GM12878 (cell line): ENCODE measurements at places on chromosomes 1 and 21. TPM values are rescaled to one million over a fixed set of nuclear protein-coding genes. Genes with fewer than 3 reads are reported as not detected.
A peak's percentile ranks its signal among the peaks of the same experiment; 100 is the strongest.

The TCHH gene
- not detected in 2 replicates for total RNA-seq

The A3GALT2 gene
- not detected in 2 replicates for total RNA-seq

The TTC24 gene
- 4.7 and 6.4 TPM in 2 replicates for total RNA-seq

The ANXA9 gene
- not detected in 2 replicates for total RNA-seq

The GPR153 gene
- total RNA-seq, result 2.2 and 2.4 TPM in 2 replicates

GRCh38 chr1:240099329-240099728 lies 7.6 kb downstream of the FMN2 start:
- no peak for DNase-seq

GRCh38 chr1:207309745-207310273 lies 11.7 kb upstream of the CD55 start:
- DNase-seq, result no peak

DNA sequence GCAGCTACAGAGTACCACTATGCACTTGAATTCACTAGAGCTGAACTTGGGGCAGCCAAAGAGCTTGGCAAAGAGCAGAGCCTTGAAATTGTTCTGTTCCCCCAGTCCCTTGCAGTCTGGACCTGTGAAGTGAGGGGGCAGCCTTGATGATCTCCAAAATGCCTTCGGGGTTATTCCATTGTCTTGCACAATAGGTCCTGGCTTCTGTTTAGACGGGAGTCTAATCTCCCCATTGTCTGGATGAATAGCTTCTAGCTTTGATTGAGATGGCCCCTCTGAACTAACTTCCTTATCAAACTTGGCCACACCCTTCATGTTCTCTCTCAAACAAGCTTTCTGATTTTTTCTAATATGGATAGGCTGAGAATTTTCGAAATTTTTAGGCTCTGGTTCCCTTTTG lies 72.6 kb downstream of the PGM1 start:
- DNase-seq, result no peak

GRCh38 chr1:107142140-107142542 lies 1.3 kb downstream of the NTNG1 start:
- DNase-seq, result no peak

DNA sequence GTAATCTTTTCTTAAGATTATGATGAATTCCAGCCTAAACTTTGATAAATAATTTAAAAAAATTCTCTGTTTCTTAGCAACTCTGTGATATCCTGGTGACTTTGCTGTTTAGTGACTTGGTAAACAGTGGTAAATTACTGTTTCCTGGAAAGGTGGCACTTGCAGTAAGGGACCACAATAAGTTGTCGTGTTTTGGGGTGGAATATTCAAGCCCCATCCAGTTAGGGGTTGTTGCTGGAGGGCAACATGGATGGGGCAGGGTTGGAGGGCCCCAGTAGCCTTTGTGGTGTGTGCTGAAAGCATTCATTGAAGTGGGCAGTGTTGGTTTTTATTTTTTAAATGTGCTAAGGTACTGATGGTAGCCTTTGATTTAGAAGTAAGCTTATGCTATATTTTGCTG lies 30.3 kb downstream of the PRDM2 start:
- no peak for DNase-seq

DNA sequence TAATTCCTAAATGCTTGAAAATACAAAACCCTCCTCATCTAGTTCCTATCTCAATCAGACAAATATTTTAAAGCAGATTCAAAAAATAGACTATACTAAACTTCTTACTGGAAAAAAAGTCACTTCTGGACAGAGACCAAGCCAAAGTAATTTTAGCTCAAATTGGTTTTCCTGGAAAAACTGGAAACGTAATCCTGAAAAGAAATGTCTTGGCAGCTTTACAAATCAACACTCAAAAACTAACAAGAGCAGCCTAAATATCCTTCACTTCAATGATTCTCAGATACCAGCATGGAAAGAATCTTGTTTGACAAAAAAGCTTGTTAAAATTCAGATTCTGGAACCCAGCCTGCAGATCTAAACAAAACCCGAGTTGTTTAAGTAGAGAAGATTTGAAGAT lies 9.1 kb upstream of the GPR88 start:
- DNase-seq, result no peak

GRCh38 chr1:220787069-220787619 lies 431 bp downstream of the MTARC1 start:
- DNase-seq, result no peak

- DNase-seq, result no peak
Measured at GRCh38 chr1:44423591-44424537, 18.8 kb downstream of the RNF220 start.

DNA sequence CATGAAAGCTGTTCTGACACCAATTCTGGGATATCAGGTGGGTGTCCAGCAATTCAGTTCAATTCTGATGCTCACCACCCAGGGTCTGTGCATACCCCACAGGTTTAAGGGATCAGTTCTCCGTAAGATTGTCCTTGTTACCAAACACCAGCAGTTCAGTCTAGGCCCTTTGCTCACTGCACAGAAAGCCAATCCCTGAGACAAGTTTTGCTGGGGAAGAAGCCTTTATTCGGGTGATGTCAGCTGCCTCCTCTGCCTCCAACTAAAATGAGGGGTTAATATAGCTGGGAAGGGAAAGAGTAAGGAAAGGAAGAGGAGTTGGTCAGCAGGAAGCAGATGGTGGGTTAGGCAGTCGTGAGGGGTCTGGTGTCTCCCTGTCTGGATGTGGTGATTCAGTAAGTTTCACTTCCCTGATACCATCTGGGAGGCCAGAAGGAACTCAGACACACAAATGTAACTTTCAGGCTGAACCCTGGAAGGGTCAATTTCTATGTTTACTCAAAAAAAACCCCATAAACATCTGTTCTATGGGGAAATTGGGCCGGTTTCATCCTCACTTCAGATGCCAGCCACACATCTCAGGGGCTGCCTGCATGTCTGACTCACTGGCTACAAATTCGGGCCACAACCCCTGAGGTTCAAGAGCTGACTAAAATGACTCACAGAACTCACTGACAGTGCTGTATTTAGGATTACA lies 83.3 kb upstream of the PGBD5 start:
- DNase-seq, result peak; percentile 19

GRCh38 chr1:74579425-74579824 lies 67.0 kb upstream of the LRRC53 start:
- peak; percentile 65 for DNase-seq

GRCh38 chr21:31493350-31493880 lies 149.4 kb upstream of the TIAM1 start:
- DNase-seq, result no peak

DNA sequence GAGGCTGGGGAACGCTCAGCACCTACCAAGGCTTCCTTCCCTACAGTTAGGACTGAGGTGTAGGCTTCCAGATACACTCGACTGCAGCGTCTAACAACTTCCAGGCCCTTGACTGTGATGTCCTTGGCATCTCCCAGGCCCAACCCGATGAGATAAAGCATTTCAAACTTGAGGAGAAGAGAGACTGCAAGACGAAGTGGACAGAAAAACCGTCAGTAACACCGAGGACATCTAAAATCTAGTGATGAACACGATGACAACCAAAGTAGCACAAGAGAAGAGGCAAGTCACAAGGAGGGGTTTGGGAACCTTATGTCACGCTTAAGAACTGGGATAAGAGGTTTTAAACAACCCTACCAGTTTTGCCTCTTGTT lies 314 bp downstream of the DPH5 start:
- peak; percentile 23 for DNase-seq
